ENCODE measurements at places on chromosomes 6 and 20.

DNA sequence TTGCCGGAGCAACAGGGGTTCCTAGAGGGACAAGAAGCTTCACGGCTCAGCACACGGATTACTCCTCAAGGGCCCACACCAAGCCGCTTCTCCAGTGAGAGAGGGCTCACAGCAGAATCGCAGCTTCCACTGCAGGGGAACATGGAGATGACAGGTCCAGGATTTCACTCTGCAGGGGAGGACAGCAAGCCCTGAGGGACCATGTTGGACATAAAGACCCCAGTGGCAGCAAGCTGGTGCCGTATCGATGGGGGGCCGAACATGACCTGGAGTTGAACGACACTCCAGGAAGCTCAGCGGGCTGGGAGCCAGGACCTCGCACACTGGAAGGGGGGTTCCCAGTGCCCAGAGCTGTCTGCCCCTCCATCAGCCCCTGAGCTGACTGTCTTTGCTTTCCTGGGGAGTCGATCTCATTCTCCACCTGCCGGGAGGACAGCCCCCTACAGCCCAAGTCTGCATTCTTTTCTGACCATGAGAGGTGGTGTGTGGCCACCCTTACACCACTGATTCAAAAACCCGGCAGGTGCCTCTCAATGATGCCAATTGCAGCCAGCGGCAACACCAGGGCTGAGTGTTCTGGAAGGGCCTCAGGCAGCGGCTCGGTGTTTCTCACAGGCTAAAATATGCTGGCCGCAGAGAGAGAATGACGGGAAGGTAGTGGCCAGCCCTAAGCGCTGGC, 194.5 kb upstream of the CDH4 start:
- DNase-seq, result no peak

DNA sequence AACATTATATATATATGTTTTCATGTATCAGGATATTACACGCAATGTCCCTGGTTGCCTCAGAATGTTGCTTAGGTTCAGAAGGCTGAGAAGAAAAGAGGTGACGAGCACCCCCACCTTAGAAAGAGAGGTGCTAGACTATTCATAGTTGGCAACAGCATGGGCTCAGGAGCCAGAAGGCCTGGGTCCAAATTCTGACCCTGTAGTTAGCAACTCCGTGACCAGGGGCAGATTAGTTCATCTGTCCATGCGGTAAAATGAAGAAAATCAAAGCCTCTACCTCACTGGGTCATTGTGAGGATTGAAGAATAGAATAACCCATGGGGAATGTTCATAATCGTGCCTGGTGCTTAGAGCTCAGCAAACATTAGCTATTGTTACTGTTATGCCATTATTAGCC, 5.4 kb upstream of the SIRT5 start:
- DNase-seq, result no peak

- no peak for DNase-seq
These were observed 82.6 kb upstream of the CCN6 start for GRCh38 chr6:111971181-111971841.

- no peak for DNase-seq
These were observed 39.7 kb upstream of the TMEM170B start for GRCh38 chr6:11497881-11498280.

- no peak for DNase-seq
These were observed 20.6 kb upstream of the ARHGAP18 start for GRCh38 chr6:129730477-129731165.

- DNase-seq, result no peak
These were observed 545.4 kb upstream of the FLRT3 start for GRCh38 chr20:14882846-14883245.

- DNase-seq, result no peak
These were observed 17.2 kb upstream of the KIAA1755 start for GRCh38 chr20:38277691-38278090.

- DNase-seq, result no peak
These were observed 143.2 kb upstream of the EPHA7 start for GRCh38 chr6:93562582-93562981.

GRCh38 chr6:35948725-35949124, 27.8 kb upstream of the SRPK1 start:
- no peak for DNase-seq

DNA sequence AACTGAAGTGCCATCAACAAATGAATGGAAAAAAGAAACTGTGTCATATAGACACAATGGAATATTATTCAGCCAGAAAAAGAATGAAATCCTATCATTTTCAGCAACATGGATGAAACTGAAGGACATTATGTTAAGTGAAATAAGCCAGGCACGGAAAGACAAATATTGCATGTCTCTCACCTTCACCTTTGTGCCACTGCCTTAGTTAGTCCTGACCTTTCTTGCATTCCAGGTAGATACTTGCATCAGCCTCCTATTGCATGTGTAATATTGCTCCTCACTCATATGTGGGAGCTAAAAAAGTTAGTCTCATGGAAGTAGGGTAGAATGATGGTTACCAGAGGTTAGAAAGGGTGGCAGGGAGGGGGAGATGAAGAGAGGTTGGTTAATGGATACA, 14.9 kb downstream of the NOTCH4 start:
- DNase-seq, result no peak

DNA sequence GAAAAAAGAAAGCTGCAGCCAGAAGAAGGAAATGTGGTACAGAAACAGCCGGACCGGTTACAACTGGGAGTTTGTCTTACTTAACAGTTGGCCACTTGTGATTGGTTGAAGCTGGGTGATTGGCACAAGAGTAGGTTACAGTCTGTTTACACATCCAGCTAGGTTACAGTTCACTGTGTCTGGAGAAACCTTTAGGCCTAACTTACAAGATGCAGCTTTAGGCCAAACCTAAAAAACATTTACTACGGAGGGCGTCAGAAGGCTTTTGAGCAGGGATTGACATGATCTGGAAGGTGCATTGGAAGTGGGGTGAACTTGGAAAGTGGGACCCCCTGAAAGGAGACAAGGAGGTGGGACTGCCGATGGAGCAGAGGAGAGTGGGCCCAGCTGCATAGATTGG, 122.3 kb downstream of the BANF2 start:
- no peak for DNase-seq

- DNase-seq, result no peak
These were observed 133.0 kb downstream of the FIG4 start for GRCh38 chr6:109824105-109824504.

DNA sequence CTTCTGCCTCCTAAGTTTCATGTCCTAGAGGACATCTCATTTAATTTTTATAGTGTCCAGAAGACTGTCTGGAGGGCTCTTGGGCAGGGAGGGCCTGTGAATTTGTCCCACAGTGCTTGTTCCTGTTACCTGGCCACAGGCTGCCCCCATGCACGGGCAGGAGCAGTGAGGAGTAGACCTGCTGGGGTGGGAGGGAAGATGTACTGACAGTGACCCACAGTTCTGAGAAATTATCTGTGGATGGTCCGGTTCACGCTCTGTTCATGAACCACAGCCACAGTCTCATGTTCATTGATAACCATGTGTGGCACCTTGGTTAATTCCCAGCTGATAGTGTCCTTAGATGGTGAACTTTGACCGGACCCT, 18.8 kb upstream of the ZNF831 start:
- DNase-seq, result no peak

GRCh38 chr20:61976644-61977418, 88.8 kb downstream of the TAF4 start:
- DNase-seq, result no peak

DNA sequence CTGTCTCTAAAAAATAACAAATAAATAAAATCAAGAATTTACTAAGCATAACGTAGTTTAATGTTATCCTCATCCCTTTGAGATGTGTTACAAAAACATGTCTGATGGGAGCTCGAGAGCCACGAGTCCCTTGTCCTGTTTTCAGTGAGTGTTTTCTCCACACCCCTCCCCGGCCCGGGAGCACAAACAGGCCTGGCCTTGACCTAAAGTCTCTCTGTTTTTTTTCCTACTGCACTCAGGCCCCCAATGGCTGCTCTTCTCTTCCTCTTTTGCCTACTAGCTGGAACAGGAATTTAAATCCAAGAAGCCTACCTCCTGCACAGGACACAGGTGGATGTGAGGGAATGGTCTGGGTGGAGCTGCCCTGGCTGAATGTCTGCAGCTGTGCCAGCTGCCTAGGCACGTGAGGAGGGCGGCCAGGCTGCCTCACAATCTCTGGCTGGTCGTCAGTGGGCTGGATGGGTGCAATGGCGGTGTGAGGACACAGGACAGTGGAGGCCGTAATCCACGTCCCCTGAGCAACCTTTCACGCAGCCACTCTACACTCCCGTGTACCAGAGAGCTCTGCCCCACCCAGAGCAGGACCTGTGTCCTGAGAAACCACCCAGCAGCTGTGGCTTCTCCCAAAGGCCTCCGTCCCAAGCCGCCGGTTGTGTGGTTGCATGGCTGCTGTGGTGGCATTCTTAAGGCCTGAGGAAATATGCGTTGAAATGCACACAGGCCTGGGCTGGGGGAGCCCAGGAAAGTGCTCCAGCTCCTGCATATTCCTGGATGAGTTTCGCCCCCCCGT, 117.5 kb downstream of the FAM120B start:
- DNase-seq, result no peak

DNA sequence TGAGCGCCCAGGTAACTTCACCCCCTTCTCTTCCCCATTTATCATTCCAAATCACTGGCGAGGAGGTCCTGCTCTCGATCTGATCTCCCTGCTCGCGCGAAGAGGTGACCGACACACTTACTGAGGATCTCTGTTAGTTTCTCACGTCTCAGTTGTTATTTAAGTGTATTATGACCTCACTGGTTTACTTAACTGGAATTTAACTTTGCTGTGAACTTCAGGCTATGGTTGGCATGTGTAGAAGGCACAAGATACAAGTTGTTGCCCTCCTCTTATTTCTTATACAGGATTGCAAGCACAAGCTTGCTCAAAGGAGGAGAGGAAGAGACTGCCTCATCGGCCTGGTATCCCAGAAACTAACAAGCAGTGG, 1.2 kb downstream of the RNF217 start:
- DNase-seq, result no peak

All from activated CD4-positive, alpha-beta T cell treated with anti-CD3 and anti-CD28 coated beads, Interleukin-2, amount 50 U/mL, for 48 hours (primary cell).